ENCODE measurements at places on chromosomes 7 and 10.

DNA sequence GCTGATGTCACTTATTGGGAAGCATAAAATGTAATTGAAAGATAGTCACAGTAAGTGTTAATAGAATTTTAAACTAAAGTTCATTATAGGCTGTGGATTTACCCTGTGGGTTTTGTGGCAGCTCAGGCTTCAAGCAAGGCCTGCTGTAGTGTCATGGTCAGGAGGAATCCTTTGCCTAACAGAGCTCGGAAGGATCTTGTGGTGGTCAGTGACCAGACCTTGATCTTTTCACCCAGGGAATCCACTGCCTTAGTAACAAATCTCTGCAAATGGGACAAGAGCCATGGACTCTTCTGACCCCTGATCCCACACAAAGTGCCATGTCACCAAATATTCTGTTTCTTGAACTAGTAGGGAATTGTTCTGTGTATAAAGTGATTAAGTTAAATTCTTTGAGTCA, 20.6 kb upstream of the HDAC9 start:
- no peak for DNase-seq

DNA sequence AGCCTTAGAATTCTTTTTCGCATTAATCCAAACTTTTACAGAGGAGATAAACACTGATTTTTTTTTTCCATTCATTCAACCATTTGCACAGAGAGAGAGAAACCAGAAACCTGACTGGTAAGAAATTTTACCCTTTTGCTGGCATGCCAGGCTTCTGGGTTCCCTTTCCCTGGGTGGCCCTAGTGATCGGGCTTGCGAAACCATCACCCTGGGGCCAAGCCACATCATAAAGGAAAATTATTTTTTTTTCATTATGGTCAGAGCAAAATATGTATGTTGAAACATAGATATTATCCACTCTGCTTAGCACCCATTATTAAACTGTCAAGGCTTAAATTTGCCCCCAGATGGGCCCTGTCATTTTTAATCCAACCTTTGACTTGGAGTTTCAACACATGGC, 55.4 kb upstream of the INHBA start:
- DNase-seq = no peak

GRCh38 chr10:66180581-66181318, 745.1 kb upstream of the LRRTM3 start:
- DNase-seq = no peak

GRCh38 chr7:100971111-100972001, 2.0 kb downstream of the MUC12 start:
- DNase-seq = peak; percentile 81

- DNase-seq = no peak
Observed at GRCh38 chr7:5395246-5395645, 28.4 kb downstream of the TNRC18 start.

GRCh38 chr10:103395754-103396066, 565 bp downstream of the ATP5MK start:
- no peak for DNase-seq

- DNase-seq = no peak
Observed at GRCh38 chr7:92832534-92833023, 3.8 kb downstream of the CDK6 start.

DNA sequence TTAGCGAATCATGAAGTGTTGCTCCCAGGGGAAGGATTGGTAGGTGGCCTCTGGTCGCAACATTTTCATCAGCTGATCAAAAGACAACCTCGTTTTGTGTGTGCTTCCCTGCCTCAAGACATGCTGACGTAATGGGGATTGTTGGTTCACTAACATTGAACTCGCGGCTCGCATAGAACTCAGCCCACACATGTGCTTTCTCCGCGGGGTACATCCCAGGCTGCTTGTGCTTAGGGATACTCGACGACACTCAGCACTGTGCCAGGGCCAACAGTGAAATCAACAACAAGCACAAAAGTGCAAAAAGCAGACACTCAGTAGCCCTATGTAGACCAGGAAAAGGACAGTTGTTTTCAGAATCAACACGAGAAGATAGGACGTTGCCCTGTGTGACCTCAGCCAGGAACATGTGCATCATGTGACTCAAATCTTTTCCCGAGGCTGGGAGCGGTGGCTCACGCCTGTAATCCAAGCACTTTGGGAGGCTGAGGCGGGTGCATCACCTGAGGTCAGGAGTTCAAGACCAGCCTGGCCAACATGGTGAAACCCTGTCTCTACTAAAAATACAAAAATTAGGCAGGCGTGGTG, 20.8 kb downstream of the WIPI2 start:
- DNase-seq = no peak

DNA sequence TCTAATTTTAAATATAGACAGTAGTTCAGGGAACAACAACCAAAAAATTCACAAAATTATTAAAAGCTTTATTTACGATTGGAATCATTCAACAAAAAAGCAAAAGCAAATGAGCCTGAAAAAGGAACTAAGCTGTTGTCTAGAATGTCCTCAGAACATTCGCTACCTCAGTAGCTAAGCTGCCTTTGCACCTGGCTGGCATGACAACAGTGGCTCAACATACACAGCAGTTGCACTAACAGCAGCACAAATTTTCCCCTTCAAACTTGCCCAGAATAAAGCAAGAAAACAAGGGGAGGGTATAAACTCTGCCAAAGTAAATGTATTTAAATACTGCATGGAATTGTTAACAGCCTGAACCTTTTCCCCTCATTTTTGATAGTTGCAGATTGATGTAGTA, 70.4 kb upstream of the GRID1 start:
- no peak for DNase-seq

DNA sequence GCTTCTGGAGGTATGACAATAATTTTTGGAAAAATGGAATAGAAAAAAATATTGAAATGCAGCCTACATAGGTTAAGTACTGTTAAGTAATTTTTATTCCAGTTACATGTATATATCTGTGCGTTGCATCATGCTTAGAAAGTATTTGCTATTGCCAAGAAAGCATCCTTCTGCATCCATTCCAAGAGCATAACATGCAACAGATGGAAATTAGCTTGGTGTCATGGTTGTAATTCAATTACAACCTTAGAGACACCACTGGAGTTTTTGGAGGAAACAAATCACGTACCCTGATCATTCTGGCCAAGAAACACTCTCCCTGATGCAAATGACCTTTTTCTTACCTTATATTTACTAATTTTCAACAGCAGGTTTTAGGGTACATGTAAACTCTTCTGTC, 1.7 kb downstream of the AKR1B1 start:
- no peak for DNase-seq

DNA sequence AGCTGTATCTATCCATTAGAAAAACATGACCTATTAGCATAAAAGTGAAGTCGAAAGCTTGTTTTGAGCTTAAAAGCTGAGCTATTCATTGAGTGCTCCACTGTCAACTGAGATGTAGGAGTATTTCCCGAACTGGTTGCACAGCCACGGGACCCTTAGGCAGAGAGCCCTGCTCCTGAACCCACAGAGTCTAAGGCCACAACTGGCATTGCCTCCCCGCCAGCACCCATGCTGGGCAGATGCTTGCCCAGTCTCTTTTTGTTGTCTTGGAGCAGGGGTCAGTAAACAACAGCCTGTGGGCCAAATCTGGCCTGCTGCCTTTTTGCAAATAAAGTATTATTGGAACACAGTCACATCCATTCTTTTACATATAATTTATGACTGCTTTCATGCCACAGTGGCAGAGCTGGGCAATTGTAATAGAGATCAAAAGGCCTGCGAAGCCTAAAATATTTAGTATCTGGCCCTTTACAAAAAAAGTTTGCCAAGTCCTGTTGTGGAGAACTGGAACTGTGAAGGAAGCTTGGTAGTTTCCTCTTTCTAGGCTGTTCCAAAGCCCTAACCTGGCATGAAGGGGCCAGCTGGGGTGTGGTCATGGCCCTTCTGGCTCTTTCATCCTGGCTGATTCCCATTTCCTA, 58.4 kb upstream of the WAPL start:
- peak; percentile 49 for DNase-seq

DNA sequence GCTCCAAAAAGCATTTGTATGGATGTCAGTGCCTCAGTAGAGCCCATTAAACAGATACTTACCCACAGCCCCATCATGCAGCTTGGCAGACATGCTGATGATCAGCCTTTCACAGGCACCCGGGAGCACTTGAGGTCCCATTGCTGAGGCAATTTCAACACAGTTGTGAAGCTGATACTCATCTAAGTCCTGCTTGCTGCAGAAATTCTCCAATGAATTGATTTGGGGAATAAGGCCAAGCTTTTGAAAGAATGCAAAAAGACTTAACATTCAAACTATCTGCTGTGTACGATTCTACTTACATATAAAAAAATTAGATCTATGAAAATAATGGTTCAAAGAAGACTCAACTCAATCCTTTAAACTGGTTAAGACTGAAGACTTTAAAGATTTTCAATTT, 60.5 kb downstream of the LAMB4 start:
- no peak for DNase-seq

DNA sequence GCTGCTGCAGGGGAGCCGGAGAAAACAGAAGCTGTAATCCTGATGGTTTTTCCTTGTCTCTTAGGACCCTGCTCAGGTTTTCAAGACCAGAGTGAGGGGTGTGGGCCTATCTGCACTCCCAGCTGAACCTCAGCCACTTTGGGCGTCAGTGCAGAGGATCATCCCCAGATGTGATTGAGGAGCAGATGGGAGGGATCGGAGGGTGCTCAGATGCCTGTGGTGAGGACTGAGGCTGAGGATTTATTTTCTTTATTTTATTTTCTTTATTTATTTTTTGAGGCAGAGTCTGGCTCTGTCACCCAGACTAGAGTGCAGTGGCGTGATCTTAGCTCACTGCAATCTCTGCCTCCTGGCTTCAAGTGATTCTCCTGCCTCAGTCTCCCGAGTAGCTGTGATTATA, 13.9 kb downstream of the COL26A1 start:
- peak; percentile 35 for DNase-seq

DNA sequence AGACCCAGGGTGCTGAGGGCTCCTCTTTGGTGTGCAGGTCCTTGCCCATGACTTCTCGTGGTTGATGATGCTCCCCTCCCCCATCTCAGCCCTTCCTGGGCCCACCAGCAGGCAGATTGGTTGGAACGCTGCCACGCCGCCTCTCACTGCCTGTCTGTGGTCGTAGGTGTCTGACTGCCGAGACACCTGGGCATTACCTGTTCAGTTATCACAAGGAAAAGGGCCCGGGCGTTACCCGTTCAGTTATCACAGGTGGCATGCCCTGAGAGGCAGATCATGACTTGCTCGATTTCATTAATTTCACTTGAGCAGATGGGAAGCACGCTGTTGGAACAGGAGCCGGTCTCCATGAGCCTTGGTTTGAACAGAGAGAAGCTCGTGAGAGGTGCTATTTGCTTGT, 42.5 kb downstream of the TACR2 start:
- no peak for DNase-seq

- no peak for DNase-seq
Observed at GRCh38 chr10:91043173-91043910, 122.5 kb upstream of the ANKRD1 start.

DNA sequence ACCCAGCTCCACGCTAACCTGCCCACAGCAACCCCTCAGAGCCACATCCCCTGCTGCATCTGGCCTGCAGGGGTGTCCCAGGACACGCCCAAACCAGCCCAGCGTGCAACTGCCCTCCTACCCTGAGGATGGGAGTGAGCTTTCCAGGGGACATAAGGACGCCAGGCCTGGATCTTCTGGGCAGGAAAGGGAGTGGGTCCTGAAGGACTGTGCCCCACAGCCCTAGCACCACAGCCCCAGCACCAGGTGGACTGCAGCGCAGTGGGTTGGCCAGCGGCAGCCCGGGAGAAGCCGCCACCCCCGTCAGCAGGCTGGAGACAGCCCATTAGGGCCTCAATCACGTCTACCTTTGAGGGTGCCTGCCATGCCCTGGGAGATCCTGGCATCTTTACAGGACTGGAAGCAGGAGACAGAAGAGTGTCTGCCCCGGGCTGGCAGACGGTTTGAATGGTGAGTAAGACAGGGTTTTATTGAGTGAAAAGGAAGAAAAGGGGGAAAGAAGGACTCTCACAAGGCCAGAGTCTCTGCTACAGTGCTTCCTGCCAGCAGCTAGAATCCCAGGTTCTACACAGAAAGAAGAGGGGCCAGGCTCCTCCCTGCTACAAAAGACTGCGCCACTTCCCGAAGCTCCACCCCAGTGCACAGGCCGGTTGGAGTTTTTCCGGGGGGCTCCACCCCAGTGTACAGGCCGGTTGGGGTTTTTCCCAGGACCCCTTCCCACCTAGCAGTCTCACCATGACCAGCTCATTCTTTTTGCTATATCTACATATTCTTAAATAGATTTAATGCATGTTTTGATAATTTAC, 69.8 kb upstream of the KCTD7 start:
- peak; percentile 63 for DNase-seq

- DNase-seq = no peak
Observed at GRCh38 chr7:70657989-70658632, 473.8 kb upstream of the GALNT17 start.

- no peak for DNase-seq
Observed at GRCh38 chr10:107889105-107889504, 724.6 kb upstream of the SORCS1 start.

- peak; percentile 4 for DNase-seq
Observed at GRCh38 chr10:118027397-118027796, 19.3 kb downstream of the RAB11FIP2 start.

- no peak for DNase-seq
Observed at GRCh38 chr7:90236721-90237289, 8.2 kb upstream of the CFAP69 start.

GRCh38 chr7:101538596-101539459, 90.3 kb downstream of the MYL10 start:
- DNase-seq = peak; percentile 60

- peak; percentile 28 for DNase-seq
Observed at GRCh38 chr7:118473271-118473670, 248.8 kb downstream of the ANKRD7 start.

DNA sequence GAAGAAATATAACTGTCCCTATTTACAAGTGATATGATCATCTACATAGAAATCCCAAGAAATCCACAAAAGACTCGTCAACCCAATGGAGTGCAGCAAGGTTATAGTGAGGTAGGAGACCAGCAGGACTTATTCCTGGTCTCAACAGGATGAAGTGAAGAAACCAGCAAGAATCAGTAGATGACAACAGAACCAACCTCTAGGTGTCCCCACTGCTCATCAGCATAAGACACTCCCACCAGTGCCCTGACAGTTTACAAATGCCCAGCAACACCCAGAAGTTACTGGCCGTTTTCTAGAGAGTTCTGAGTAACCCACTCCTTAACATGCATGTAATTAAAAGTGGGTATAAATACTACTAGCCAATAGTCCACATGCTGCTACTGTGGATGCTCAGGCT, 470.5 kb upstream of the LRRTM3 start:
- no peak for DNase-seq

GRCh38 chr7:102214477-102215072, 72.1 kb upstream of the SH2B2 start:
- DNase-seq = no peak

GRCh38 chr10:3886641-3887251, 101.7 kb upstream of the KLF6 start:
- DNase-seq = no peak

- no peak for DNase-seq
Observed at GRCh38 chr7:139753693-139754111, 24.1 kb downstream of the HIPK2 start.

GRCh38 chr7:129684777-129685176, 73.3 kb downstream of the NRF1 start:
- no peak for DNase-seq

DNA sequence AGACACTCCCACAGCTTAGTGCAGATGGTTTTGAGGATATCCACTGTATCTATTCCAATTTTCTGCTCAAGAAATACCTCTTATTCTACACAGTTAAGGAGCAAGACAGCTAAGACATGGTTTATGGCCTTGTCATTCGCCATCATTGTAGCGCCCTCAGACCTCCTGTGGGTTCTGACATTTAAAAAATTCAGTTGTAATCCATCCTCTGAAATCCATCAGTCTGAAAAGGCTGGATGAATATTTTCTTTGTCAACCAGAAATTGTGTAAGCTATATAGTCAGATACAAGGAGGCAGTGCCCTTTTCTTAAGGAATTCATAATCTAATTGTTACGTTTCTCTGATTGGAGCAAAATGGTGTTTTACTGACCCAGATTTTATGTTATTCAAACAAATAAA, 353.6 kb downstream of the GALNT17 start:
- DNase-seq = no peak

Data from posterior cingulate gyrus (tissue), 11 donors.